ENCODE measurements at places on chromosomes 5 and 9.

- no peak for DNase-seq
Observed at GRCh38 chr5:68798877-68799843, 294.7 kb upstream of the SLC30A5 start.

DNA sequence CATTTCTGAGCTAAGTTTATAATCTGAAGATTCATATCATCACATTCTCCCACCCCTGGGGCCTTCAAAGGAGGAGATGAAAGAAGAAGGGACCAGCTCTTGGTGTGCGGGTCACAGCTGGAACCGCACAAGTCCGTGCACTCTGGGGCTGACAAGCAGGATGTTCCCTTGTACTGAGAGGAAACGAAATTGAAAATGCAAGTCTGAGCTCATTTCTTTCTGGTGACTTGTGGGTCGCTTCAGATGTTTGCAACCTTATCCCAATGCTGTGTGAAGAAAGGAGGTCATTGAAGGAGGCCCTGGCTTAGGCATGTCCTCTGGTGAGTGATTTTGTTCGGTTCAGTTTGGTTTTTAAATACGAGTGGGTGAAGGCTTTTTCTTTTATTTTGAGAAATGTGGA lies 59.6 kb downstream of the C9orf152 start:
- no peak for DNase-seq

DNA sequence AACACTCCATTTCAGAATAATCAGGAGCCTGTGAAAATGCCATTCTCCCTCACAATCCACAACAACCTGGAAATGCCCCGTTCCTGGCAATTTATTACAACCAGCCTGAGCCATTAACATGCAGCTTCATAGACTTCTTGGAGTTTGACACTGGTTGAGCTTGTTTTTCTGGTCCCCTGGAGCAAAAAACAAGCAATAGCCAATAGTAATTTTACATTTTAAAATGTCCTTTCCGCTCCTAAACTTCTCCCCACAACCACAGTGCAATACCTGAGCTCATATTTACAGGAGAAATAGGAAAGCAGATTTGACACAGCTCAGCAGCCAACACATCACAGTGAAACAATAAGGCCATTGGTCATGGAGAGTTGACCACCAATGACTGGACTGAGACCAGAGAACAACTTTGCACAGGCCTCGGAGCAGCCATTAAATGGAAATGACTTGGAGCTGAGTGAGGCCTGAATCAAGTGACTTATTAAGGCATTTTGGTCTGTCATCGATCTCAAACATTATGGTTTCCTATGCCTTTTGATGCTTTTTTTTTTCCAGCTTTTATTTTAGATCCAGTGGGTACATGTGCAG lies 73.0 kb downstream of the ENC1 start:
- DNase-seq: no peak

DNA sequence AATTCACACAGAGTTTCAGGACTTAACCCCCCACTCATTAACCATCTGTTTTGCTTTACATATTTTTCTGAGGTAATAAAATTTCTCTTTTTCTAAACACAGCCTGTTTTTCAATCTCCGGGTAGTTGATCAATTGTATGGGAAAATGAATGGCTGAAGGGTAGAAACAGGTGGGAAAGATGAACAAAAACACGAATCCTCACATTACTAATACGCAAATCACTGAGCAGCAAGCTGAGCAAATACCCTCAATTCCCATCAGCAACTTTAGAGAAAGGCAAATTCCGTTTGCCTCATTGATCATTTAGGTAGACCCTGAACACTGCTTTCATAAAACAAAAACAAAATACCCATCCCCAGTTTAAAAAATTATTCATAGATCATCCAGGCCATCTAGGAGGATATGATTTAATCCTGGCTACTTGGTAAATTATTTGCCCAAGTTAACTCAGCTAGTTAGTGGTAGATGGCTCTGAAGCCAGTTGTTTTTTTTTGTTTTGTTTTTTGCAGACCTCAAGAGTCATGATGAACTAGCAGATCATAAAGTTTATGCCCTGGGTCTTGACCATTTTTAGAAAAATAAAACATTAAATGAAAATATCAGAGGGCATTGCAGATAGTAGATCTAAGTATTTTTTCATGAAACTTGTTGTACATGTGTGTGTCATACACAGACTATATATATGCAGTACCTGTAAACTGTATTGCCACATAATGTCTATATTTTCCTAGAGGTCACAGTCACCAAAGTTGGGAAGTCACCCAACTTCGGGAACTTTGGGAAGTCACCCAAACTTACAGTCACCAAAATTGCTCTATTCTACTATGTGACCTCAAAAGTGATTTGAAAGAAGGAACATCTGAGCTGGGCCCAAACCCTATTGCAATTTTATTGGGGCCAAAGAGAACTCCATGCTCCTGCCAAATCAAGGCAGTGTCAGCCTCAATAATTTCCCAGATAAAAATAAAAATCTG lies 1.6 kb upstream of the CD274 start:
- DNase-seq: no peak

DNA sequence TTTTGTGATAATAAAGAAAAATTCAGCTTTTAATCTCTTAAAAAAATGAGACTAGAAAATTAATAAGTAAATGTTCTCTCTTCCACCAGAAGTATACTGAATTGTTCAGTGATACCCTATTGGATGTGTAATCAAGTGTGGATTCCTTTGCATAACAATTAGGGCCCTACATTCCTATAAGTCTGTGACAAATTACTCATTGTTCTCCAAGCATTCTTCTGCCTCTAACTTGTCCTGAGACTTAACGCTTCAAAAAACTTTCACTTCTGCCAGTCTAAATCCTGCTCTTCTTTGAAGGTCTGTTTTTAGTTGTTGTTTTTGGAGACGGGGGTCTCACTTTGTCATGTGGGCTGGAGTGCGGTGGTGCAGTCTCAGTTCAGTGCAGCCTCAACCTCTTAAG lies 9.2 kb upstream of the DDX46 start:
- DNase-seq: no peak

DNA sequence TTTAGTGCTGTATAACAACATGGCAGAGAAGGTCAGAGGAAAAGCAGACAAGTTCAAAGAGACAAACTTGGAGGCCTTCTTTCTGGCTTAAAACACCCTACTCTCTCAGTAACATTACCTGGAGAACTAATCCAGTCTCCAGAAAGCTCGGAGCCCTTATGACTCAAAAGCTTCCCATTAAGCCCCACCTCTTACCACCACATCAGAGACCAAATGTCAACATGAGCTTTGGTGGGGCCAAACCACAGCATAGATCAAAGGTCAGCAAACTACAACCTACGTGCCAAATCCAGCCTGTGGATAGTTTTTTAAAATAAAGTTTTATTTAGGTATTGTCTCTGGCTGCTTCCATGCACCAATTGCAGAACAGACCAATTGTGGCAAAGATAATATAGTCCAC lies 589.9 kb downstream of the DNAH5 start:
- DNase-seq: no peak

GRCh38 chr9:89883401-89884341 lies 278.9 kb downstream of the GADD45G start:
- DNase-seq: no peak

GRCh38 chr9:133687856-133688761 lies 50.0 kb downstream of the SARDH start:
- DNase-seq: no peak

GRCh38 chr9:135579356-135579755 lies 17.8 kb downstream of the PAEP start:
- DNase-seq: no peak

GRCh38 chr5:89216606-89217005 lies 333.6 kb upstream of the MEF2C start:
- no peak for DNase-seq

DNA sequence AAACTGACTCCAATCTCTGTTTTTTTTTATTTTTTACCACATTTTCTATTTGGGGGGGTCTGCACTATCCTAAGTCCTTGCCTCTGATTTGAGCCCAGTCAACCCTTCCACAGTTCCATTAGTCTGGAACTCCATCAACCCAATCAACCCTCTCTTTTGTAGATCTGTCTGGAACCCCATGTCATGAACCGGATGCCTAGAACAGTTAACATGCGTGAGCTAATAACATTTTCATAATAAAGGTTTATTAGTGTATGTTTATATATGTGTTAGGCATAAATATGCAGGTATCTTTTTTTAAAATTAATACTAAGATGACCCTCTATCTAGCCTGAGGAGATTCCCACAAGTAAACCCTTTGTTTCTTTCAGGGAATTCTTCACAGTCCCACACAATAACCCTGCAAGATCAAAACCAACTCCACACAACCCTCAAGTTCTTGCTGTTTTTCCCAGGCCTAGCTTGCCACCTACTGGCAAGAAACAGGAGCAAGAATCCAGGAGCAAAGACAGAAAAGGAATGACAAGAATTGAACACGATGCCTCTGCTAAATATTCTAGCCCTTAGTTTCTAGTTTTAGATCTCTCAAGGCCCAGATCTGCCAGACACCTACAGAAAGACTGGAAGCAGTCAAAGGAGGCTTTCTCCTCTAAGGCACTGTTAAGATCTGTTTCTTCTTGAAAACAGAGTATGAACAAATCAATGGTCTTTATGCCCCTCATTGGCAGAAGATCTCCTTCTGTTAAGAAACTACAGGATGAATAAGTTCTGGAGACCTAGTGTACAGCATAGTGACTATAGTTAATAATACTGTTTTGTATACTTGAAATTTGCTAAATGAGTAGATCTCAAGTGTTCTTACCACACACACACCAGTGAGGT lies 100.4 kb downstream of the TRIM36 start:
- DNase-seq: no peak

DNA sequence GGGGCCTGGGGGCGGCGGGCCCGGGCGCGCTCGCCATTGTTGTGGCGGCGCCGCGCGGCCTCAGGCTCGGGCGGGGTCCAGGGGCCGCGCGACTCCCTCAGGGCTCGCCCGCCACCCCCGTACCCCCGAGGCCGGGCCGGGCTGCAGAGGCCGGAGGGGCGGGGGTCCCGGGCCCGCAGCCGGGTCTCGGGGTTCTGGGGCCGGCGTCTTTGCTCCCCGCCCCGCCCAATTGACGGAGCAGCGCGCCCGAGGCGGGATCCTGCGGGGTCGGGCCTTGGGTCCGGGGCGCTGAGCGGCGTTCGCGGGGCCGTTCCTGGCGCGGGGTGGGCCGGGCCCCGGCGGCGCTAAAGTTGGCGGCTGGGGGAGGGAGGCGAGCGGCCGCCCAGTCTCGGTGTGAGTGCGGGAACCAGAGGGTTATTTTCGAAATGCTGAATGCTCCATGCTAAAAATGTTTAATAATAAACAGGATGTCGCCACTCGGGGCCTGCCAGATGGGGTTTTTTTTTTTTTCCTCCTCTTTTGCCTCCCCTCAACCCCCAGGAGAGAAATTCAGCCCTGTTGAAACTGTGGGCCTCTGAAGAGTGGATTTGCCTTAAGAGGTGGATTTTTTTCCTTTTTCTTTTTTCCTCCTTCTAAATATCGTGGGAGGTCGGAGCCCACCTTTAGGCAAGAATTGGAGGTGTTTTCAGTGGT lies 724 bp downstream of the PRRC2B start:
- no peak for DNase-seq

DNA sequence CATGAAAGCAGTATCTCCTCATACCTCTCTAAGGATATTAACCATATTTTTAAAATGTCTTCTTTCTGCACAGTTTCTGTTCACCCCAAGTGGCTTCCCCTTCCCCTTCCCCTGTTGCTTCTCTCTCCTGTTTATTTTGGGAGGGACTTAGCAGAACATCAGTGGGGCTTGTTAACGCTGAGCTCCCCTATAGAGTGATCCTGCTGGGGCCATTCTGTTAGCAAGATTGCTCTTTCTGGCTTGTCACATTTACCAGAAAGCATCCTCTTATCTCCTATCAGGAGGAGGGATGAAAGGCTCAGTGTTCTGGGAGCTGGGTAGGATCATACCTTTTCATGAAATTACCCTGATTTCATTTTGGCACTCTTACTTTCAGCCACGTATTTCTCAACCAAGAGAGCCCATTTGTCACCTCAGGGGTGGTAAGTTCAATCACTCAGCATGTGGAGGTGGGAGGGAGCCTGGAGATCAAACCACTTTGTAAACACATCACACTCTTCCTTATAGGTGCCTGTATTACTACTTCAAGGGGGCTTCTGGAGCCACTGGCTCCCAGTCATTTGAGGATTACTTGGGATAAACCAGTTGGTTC lies 16.7 kb downstream of the NXNL2 start:
- DNase-seq: no peak

DNA sequence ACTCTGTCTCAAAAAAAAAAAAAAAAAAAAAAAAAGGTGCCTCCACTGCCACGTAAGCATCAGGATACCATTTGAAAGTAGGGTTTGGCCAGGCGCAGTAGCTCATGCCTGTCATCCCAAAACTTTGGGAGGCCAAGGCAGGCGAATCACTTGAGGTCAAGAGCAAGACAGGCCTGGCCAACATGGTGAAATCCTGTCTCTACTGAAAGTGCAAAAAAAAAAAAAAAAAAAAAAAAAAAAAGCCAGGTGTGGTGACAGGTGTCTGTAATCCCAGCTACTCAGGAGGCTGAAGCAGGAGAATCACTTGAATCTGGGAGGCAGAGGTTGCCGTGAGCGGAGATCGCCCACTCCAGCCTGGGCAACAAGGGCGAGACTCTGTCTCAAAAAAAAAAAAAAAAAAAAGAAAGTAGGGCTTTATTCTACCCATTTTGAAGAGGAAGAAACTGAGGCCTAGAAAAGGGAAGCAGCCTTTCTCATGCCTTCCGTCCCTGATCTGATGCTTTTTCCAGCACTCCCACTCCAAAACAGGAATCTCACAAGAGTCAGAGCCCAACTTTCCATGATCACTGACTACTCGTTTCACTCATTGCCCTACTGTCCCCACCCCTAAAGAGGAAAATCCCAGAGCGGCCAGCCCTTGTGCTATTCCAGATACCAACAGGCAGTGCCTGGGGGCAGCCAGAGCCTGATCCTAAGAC lies 16.3 kb upstream of the CCIN start:
- DNase-seq: no peak

DNA sequence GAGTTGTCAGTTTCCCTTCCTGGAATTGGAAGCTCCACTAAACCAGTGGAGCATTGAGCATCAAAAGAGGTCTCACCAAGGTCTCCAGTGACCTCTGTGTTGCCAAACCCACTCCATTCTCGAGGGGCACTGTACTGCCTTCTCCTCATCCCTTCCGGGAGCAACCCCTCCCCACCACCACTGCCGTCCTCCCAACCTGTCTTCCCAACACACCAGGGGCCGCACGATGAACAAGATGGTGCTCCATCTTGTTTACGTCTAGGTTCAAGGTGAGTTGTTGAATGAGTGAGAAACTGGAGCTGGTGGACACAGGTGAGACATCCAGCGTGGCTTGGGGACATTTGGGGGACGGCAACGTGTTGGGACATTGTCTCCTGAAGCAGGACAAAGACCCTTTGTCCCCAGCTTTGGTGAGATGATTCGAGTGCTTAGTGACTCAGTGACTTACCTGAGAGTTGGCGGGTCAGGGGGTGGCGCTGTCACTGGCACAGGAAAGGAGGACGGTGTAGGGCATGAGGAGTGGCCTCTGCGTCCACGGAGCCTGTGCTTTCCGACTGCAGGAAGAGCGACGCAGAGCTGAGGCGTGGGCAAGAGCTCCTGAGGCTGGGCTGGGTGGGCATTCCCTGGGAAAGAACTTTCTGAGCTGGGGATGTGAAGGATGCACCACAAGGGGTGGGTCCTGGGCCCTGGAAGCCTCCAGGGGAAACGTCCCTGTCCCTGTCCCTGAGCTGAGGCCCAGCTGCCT lies 44.8 kb upstream of the RNU6ATAC start:
- no peak for DNase-seq

All from stimulated activated CD8-positive, alpha-beta memory T cell treated with anti-CD3 and anti-CD28 coated beads, Interleukin-4, amount 100 ng/mL, for 1 hour (primary cell).